ENCODE measurements at places on chromosomes 16 and 17. TPM values are rescaled to one million over a fixed set of nuclear protein-coding genes. Genes with fewer than 3 reads are reported as not detected.

ADAM11 gene
- total RNA-seq: 1.4 TPM

SLC9A5 gene
- total RNA-seq: 1.6 TPM

AOC2 gene
- 2.6 TPM for total RNA-seq

ATAD5 gene
- 1.2 TPM for total RNA-seq

HBA2 gene
- total RNA-seq: 448 TPM

CD300LB gene
- 1.6 TPM for total RNA-seq

ITGA2B gene
- total RNA-seq: 3.4 TPM

APOH gene
- not detected for total RNA-seq

GDPD3 gene
- total RNA-seq: 6.0 TPM

ITGAL gene
- 13.8 TPM for total RNA-seq

MSLN gene
- 0.33 TPM for total RNA-seq

SCNN1G gene
- total RNA-seq: not detected

CBLN1 gene
- total RNA-seq: 0.58 TPM

CRYBA1 gene
- total RNA-seq: not detected

All from aorta (tissue), 5 donors.